Left colon (tissue), 2 donors: ENCODE measurements at places on chromosomes 11 and 22. TPM values are rescaled to one million over a fixed set of nuclear protein-coding genes. Genes with fewer than 3 reads are reported as not detected.

The OR4D5 gene
- 0.37 TPM for total RNA-seq

DNA sequence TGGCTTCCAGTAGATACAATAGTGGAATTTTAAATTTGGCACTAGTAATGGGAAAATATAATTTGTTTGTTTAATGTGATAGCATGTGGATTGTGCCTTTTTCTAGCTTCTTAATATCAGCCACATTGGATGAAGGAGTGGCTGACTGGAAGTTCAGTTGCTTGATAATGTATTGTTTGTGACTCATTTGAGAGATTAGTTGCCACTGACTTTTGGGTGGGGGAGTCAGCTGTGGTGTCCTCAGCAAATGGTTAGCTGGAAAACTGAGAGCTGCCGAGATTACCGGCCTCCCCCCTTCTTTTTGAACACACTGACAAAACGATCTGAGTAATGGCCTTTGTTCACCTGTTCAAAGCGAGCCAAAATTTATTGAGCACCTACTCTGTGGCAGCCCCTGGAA, 5.5 kb downstream of the JAM3 start:
- DNase-seq: no peak

DNA sequence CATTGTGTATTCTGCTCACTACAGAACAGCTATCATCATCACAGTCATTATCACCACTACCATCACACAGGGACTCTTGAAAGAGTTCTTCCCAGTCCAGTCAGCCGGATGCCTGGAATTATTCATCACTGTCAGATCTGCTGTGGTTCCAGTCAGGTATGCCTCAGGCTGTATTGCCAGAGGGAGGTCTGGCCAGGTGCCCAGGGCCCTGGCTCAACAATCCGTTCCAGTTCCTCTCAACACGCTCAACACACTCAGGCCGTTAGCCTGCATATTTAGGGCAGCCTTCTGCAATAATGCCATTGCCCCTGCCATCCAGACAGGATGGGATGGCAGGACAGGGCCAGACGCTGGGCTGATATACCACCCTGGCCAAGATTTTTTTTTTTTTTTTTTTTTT, 28.6 kb upstream of the RASL10A start:
- no peak for DNase-seq

The SHANK2 gene
- total RNA-seq: 28.6 TPM

The TMPRSS5 gene
- total RNA-seq: 0.73 TPM

DNA sequence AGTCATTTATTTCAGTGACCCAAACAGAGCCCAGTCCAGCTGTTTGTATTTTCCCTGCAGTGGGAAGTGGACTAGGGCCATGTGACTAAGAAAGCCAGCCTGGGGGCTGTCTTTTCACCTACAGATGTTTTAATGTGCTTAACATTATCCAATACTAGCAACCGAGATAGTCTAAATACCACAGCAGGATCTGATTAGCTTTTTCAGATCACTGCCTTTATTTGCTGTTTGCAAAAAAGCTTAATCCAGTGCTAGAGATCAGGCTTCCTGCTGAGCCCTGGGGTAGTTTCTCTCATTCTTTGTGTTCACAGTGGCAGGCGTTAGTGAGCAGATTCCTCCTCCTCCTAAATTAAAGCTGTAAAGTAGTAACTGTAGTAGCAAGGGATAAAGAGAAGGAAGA, 35.0 kb downstream of the ZC3H12C start:
- DNase-seq: no peak

DNA sequence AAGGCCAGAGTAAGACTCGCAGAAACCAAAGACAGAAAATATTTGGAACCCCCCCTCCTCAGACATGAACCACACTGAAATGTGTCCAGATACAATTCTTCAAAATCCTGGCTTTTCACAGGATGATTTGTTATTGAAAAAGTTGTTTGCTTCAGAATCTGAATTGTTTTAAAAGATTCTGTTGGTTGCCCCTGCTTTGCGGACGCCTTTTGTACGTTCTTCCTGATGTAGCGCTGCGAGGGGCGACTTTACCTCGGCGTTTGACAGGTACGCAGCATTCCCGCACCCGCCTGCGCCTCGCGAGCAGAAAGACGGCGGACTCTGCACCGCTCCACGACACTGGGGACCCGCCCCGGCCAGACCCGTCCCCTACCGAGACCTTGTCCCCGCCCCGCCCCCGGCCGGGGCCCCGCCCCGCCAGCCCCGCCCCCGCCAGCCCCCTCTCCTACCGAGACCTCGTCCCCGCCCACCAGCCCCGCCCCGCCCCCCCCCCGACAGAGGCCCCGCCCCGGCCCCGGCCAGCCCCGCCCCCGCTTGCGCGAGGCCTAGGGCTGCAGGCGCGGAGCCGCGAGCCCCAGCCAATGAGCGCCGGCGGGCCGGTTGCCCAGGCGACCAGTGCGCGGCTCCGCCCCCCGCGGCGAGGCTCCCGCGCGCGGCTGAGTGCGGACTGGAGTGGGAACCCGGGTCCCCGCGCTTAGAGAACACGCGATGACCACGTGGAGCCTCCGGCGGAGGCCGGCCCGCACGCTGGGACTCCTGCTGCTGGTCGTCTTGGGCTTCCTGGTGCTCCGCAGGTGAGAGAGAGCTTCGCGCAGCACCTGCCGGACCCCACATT, at the start of gene GLB1L2:
Gene GLB1L2, plus strand, starts transcription at position 635 of the 835 bp plus-strand sequence. Its CDS starts 74 bp downstream, at position 709.
- peak; percentile 91 for DNase-seq

DNA sequence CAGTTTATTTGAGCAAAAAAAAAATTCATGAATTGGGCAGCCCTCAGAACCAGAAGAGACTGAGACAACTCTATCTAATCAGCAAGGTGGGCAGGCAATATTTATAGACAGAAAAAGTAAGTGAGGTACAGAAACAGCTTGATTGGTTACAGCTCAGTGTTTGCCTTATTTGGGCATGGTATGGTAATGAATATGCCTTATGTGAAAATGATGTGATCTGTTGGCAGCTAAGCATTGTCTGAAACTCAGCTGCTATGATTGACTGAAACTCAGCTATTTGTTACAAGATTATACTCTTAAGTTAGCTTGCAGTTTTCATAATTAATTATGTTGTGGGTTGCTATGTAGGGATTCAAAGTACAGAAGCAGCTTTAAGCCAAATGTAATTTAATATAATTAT, 127.6 kb downstream of the CNTN5 start:
- no peak for DNase-seq
